ENCODE measurements at places on chromosomes 5 and 9.

GRCh38 chr5:74054641-74055421 is 428.8 kb downstream of the ARHGEF28 start:
- DNase-seq = no peak

DNA sequence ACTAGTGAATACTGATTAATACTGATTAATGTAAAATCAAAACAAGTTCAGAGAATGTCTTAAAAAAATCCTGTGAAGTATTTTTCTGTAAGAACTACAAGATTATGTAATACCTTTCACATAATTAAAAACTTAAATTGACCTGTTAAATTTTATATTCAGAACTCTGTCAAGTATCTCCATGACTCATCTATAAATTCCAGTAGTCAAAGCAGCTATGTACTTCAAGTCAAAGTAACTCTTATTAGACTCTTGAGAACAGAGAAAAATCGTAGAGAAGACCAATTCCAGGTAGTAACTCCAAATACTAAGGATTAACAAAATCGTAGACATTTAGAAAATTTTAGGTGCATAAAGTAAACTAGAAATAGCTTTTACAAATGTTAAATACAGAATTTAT is 77.1 kb downstream of the HOMER1 start:
- DNase-seq = no peak

GRCh38 chr5:53031695-53032096 is 42.5 kb downstream of the ITGA2 start:
- DNase-seq = no peak

DNA sequence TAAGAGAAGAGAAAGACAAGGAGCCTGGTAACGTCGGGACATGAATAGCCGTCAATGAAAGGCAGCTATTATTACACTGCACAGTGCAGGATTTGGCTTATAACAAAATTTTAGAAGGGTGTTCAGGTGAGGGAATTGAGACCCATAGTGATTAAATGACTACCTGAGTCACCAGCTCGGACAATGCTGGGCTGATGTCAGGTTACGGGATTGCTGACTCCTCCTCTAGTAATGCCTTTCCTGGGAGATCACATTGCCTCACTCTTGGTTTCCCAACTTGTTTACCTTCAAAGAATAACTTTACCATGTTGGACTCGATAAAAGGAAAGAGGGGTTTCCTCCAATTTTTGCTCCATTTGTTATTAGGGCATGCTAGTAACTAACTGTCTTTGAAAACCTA is 132.6 kb downstream of the GHR start:
- DNase-seq = no peak

All from NCI-H446 (cell line).